ENCODE measurements at places on chromosomes 2 and 18.

DNA sequence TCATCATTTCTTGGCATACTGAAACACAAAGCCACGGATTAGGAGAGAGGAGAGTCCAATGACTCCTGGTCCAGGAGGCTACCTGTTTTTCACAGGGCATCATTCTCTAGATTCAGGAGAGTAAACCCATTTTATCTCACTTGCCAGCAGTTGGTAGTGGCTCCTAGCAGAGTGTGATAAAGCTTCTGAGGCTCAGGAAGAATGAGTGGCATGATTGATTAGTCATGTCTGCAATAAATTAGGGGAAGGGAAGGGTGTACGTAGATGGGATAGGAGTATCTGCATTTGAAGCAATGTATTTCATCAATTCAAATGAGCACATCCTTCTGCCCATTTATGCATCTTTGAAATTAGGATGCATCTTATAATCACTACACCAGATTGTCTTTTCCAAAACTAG lies 31.1 kb upstream of the PNO1 start:
- no peak for DNase-seq

DNA sequence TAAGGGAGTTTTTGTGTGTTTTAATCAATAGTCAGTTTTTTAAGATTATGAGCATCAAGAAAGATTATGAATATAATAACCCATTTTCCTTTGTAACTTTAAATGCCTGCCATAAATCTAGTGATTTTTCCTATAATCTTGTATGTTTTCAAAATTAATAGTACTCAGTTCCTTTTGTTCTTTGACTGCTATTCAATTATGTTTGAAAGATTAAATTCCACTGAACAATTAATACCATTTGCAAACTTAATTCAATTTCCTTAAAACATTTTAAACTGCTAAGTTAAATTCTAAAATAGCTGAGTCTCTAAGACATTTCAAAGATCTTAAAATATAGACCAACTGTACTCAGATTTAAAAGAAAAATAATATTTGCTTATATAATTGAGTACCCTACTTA lies 1173.9 kb upstream of the TMEFF2 start:
- DNase-seq = no peak

- no peak for DNase-seq
These were observed 278.7 kb downstream of the GULP1 start for GRCh38 chr2:188570370-188570769.

- peak; percentile 47 for DNase-seq
These were observed 335 bp downstream of the HES6 start for GRCh38 chr2:238239543-238239862.

GRCh38 chr18:72612894-72613533 lies 68.9 kb upstream of the CBLN2 start:
- no peak for DNase-seq

GRCh38 chr2:41909584-41909983 lies 138.2 kb upstream of the PKDCC start:
- DNase-seq = no peak

- DNase-seq = no peak
These were observed 69.9 kb downstream of the CTAGE1 start for GRCh38 chr18:22347606-22348511.

DNA sequence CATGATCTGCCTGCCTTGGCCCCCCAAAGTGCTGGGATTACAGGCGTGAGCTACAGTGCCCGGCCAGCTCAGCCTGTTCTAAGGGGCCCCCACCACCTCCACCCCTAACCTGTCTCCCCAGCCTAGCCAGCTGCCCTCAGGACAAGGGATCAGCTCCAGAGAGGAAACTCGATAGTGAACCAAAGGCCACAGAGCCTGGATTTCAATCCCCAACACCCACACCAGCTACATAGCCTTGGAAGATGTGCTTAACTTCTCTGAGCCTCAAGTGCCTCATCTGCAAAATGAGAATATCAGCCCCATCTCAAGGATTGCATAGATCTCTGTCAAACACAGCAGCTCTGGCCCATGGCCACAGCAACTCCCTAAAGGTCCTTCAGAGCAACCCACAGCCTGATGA lies 32.0 kb downstream of the BIN1 start:
- DNase-seq = no peak

- no peak for DNase-seq
These were observed 4.3 kb downstream of the RAX start for GRCh38 chr18:59268721-59269562.

GRCh38 chr2:10845640-10846039 lies 33.1 kb upstream of the PDIA6 start:
- DNase-seq = no peak

GRCh38 chr2:236665572-236666118 lies 96.0 kb downstream of the ACKR3 start:
- DNase-seq = no peak
